Fibroblast of lung (primary cell): ENCODE measurements at places on chromosomes 4 and X.

GRCh38 chr4:158102904-158103303 is 69.9 kb downstream of the GASK1B start:
- no peak overlapping the region for H3K27ac ChIP-seq
- H3K27me3 ChIP-seq, result no peaks in the 10 kb centered on the region
- H3K4me1 ChIP-seq, result no peaks in the 10 kb centered on the region

DNA sequence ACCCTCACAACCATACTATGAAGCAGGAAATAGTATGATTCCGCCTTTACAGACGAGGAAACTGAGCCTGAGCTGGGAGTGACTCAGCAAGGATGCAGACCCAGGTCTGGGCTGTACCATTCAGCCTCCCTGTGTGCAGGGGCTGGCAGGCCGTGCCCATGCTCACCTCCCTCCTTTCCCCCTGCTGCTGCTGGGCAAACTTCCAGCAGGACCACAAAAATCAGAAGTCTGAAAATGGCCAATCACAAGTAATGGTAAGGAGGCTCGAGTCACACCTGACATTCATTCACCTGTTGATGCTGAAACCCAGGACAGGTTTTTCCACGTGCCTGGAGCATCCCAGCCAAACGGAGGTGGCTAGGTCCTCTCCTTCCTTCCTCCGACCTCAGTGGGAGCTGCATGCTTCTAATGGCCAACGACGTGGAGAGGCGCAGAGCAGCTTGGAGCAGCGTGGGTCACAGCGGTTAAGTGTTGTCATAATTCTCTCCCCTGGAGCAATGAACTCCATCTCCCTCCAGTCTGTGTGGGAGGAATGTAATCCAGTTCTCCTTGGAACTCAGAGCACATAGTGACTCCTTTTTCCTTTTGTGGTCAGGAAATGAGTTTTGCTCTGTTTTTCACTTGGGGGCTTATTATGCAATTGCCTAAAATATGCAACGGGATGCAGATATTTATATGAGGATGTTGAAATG is 371.7 kb downstream of the BCOR start:
- no peaks in the 10 kb centered on the region for H3K36me3 ChIP-seq
- H3K27me3 ChIP-seq, result peaks cover 4% of the 10 kb centered on the region

DNA sequence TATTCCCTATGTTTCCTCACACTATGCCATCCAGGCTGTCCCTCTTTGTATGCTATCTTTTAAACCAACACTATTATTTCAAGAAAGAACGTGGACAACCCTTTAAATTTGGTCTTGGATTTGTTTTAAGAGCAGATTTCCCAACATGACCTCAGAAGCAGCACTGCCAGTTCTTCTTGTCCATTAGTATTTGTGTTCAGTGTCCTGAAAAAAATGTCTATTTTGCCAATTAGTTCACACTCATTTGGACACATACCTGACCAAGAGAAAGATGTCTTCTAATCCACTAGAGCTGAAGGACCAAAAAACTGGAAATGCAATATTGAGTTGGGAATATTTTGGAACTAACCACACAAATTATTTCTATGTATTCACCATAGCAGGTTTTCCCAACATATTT is 223.2 kb upstream of the CNKSR2 start:
- DNase-seq, result no peak
- no peaks in the 10 kb centered on the region for H3K36me3 ChIP-seq
- H3K27ac ChIP-seq, result no peak overlapping the region
- H3K4me1 ChIP-seq, result no peaks in the 10 kb centered on the region

GRCh38 chr4:120053911-120054310 is 12.7 kb downstream of the MAD2L1 start:
- no peaks in the 10 kb centered on the region for H3K27me3 ChIP-seq
- H3K27ac ChIP-seq, result no peak overlapping the region
- H3K4me1 ChIP-seq, result peaks cover 2% of the 10 kb centered on the region
- no peak for DNase-seq
- H3K4me3 ChIP-seq, result no peak overlapping the region
